ENCODE measurements at places on chromosomes 6 and 20.

DNA sequence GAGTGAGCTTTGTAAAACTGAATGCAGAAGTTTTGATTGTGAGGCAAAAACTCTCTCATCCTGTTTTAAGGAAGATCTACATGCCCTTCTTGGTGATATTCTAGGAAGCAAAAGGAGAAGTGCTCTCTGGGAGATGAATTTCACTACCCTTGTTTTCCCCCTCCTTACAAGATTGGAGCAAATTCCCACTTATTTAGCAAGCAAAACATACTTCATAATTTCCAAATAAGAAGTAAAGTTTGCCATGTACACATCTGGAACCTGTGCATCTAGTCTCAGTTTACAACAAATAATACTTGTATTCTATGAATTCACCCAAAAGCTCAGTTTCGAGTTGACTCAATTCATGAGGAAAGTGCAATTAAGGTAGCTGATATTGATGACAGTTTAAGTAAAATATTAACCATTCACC, 27.6 kb upstream of the IFNGR1 start:
- DNase-seq: no peak

GRCh38 chr20:62200491-62201172, 17.8 kb downstream of the MTG2 start:
- DNase-seq: no peak

DNA sequence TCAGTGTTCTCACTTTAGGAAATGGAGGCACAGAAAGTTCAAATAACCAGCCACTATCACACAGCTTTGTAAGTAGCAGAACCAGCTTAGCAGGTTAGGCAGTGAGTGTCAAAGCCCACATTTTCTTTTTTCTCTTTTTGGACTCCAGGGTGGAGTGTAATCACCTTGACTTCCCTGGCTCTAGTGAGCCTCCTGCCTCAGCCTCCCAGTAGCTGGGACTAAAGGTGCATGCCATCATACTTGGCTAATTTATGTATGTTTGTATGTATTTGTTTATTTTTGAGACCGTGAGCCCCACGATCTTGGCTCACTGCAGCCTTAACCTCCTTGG, 7.8 kb upstream of the NCOA3 start:
- no peak for DNase-seq

DNA sequence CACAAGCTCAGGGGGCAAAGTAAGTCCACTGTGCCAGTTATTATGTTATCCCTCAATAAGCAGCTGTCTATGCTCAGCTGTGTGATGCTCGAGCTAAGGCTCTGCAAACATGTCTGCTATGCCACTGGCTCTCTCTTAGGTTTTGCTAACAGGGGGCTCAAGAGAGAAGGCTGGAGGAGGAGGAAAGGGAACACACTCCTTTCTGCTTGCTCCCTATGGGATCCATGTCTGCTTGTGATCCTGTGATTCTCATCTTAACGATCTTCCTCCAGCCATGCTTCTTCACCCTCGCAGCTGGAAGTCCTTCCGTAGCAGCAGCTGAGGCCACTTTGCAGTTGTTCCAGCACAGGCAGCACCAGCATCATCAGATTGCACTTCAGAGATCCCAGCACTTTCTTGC, 37.0 kb upstream of the IGF2R start:
- no peak for DNase-seq

- no peak for DNase-seq
These were observed 6.4 kb downstream of the OLIG3 start for GRCh38 chr6:137487869-137488149.

DNA sequence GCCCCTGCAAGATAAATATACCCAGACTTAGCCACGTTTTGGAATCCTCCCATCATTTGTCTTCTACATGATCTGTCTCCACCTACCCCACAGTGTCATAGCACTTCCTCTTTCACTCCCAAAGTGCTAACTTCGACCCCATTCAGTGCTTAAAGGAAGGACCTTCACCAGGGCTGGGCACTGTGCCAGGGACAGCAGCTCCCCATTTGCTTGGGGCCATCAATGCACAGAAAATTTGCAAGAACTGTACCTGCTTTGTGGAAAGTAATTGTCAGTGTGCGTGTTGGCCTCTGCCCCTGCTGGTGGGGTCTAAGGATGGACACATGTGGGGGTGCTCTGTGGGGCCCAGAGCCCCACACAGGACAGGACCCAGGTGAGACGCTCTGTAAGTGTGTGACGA, 5.2 kb upstream of the BPIFA2 start:
- no peak for DNase-seq

- peak; percentile 1 for DNase-seq
These were observed 365.9 kb upstream of the CHD6 start for GRCh38 chr20:41984031-41984430.

GRCh38 chr6:14797875-14798593, 447.8 kb upstream of the JARID2 start:
- DNase-seq: no peak

DNA sequence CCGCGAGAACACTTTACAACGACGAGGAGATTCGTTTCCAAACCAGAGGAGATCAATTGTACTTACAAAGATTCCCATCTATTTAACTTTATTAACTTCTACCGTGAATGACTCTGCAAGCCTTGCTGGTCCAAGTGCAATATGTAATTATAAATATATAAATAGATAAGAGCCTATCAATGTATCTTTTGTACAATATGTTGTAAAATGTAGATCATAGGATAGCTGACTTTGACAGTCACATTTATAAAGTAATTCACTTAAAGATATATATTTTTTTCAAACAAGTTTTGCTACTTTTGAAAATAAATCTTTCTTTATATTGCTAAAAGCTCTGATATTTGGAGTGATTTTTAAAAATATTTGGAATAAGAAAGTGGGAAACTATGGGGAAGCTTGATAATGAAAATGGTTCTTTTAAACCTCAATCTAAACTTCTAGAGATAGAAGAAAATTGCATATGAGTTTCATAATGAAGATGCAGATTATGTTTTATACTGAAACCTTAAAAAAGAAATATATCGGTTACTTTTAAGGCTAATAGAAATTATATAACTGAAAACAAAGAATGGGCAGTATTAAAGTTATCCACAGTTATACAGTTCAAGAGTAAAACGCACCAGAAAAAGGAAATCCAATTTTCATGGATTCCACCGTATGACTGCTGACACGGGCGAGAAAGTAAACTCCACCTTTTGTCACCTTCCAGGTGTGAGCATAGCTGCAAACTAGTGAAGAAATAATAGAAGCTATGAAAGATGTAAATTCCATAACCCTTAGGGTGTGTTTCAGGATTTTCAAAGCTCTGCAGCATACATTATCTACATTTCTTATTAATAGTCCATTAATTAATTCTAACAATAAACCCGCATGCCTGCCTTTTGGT, 3.3 kb downstream of the TCF21 start:
- no peak for DNase-seq

DNA sequence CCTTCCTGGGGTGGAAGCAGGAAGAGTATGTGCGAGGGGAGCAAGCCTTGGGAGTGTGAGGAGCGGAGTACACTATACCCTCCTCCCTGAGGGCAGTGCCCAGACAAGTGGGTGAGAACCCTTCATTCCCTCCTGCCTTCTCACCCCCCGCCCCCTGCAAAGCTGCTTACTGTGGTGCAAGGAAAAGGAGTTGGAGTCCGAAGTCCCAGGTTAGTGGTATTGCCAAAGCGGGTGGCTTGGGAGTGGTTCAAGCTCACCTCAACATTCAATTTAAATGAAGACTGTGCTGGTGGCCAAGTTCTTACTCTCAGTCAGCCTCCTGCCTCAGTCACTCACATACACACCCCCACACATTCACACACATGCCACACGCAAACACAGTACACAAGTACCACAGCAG, 74.7 kb upstream of the PRDM1 start:
- no peak for DNase-seq

- DNase-seq: no peak
These were observed 394.8 kb upstream of the RNF217 start for GRCh38 chr6:124567401-124567800.

- DNase-seq: no peak
These were observed 62.7 kb upstream of the SLC2A12 start for GRCh38 chr6:134114918-134115714.

DNA sequence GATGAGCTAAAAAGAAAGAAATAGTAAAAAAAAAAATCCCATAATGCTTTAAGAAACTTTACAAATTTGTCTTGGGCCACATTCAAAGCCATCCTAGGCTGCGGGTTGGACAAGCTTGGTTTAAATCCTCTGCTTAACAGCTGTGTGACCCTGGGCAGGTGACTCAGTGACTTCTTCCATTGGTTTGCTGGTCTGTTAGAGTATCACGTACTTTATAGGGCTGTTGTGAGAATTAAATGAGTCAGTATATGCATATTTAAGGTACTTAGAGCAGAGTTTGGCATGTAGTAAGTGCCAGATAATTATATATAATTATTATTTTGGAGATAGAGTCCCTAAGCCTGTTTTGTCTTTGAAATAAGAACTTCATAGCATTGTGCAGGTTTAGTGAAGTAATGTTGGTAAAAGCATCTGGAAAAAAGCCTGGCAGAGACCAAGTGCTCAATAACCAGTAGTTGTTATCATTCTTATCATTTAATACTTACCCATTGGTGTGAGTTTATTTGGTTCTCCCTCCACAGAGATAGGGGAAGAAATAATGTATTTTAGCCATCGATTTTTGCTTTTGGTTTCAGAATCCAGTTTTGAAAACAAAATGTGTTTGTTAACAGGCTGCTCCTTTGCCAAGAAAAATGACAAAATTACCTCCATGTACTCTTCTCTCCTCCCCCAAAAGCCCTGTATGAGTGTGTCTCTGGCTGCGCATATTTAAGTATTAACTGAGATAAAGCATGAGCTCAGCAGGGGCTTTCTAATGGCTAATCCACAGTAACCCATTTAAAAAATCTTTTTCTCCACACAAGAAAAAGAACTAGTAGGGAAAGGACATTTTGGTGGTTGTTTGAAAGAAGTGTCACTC, 67.2 kb downstream of the FOXO3 start:
- DNase-seq: no peak

- DNase-seq: no peak
These were observed 103.8 kb downstream of the CEBPB start for GRCh38 chr20:50294164-50295088.

- DNase-seq: no peak
These were observed 334.1 kb downstream of the BCKDHB start for GRCh38 chr6:80440496-80441115.

GRCh38 chr6:11631008-11631407, 93.5 kb downstream of the TMEM170B start:
- no peak for DNase-seq

DNA sequence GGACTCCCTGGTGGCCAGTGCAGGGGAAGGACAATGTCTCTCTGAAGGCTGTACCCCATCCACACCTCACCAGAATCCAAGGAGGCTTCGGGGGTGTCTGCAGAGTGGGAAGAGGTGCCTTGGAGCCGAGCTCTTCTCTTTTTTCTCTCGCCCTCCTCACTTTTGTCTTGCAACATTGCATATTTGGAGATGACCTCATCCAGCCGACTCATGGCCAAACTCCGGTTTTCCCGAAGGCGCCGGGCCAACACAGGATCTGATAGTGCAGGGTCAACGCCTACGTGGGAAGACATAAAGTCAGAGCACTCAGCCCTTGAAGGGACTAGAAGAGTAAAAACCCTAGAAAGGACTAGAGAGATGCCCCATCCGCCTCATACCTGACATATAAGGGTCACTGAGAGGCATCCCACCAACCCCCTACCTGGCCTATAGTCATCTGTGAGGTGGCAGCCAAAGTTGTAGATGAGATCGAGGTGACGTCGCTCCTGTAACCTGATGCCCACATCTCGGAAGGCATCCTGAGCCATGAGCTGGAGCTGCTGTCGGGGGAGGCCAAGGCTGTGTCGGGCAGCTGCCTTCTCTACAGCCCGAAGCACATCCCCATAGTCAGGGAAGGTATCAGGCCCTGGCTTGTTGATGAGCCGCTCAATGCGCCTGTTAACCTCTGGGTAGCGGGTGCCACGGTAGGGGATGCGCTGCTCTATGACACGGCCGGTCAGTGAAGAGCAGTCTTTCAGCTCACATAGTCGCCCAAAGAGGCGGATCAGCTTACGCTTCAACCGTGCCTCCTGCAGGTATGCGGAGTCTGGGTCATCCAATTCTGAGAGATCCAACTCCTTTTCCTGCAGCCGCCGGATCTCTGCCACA, 3.0 kb upstream of the ZBTB22 start:
- DNase-seq: no peak

- no peak for DNase-seq
These were observed 7.8 kb downstream of the UBE3D start for GRCh38 chr6:83057705-83058321.

- no peak for DNase-seq
These were observed 57.4 kb downstream of the SLC24A3 start for GRCh38 chr20:19269737-19270340.

DNA sequence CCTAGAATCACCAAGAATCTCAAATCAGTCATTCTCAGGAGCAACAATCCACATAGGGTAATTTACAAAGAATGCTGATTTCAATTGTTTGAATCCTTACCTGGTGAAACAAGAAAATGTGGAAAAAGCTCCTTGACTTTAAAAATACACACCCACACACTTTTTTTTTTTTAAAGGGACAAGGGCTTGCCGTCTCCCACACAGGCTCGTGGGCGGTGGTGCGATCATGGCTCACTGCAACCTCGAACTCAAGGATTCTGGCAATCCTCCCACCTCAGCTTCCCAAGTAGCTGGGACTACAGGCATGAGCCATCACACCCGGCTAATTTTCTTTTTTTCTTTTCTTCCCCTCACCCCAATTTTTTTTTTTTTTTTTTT, 30.7 kb downstream of the PARD6B start:
- DNase-seq: no peak

DNA sequence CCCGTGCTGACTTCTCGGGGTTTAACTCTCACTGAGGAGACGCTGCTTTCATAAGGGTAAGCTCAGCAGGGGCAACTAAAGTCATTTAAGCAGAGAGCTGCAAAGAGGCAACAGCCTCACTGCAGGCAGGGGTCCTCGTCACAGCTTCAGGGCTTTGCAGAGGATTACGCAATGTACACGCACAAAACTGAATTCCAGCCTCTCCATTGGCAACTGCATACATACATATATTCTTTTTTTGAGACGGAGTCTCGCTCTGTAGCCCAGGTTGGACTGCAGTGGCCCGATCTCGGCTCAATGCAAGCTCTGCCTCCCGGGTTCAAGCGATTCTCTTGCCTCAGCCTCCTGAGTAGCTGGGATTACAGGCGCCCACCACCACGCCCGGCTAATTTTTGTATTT, 2.4 kb downstream of the GMEB2 start:
- no peak for DNase-seq

DNA sequence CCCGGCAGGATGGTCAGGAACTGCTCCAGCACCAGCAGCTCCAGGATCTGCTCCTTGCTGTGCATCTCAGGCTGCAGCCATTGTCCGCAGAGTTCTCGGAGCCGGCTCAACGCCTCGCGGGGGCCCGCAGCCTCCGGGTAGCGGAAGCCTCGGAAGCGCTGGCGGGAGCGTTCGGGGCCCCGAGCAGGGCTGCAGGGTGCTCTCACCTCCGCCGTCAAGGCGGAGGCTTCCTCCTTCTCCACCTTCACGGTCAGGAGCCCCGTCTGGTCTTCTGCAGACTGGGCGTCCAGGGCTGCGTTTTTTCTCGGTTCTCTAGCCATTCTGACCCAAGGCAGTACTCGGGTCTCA, 434 bp downstream of the ZKSCAN4 start:
- peak; percentile 37 for DNase-seq

All from activated CD4-positive, alpha-beta T cell treated with anti-CD3 and anti-CD28 coated beads, Interleukin-2, Interleukin-4, amounts not matched to agents 100 ng/mL and 50 ng/mL, durations not matched to agents 16 hours and 8 hours (primary cell).